ENCODE measurements at places on chromosomes 6 and 20.
A peak's percentile ranks its signal among the peaks of the same experiment; 100 is the strongest.

DNA sequence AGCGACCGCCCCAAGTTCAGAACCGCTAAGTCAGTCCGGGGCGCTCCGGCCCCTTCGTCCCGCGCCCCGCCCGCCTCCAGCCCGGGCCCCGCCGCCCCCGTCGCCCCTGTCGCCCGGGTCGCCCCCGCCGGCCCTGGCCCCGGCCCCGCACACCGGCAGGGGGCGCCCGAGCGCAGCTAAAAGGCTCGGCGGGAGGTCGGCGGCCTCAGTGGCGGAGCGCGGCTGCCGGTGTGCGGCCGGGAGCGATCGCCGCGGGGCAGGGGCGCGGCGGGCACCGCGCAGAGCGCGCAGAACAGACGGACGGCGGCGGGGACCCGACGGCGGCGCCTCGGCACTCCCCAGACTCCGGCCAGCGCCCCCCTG lies at the start of gene FNDC1:
TSS of gene FNDC1 (plus strand) at position 208 of the 363 bp plus-strand sequence. CDS start 197 bp downstream, outside the sequence.
- no peak for DNase-seq

- peak; percentile 83 for DNase-seq
Observed at GRCh38 chr6:25556516-25556915, 95.5 kb upstream of the SCGN start.

DNA sequence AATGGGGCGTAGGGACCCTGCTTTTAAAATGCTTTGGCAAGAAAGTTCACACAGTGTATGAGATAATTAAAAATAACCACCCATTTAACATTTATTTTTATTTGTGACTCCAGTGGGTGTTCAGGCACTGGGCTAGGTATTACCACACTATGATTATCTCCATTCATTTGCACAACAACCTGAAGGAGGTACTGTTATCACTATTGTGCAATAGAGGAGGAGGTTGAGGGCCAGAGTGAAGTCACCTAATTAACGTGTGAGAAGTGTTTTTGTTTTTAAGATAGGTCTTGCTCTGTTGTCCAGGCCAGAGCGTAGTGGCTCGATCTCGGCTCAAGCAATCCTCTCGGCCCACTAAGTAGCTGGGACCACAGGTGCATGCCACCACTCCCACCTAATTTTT lies 29.2 kb downstream of the MAK start:
- DNase-seq = peak; percentile 4

DNA sequence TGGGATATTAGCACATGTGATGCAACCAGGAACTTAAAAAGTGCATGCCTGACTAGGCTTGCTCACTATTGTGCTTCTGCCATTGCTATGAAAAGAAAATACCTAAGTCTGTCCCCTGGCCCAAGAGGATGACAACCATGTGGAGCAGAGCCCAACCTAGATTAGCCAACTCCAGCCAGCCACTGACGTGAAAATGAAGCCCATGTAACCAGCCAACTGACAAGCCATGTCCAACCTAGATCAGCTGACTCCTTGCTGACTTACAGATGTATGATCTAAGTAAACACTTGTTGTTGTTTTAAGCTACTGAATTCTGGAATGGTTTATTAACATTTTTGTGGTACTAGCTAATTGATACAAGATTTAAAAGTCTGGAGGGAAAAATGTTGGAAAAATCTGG lies 47.5 kb downstream of the PIGU start:
- no peak for DNase-seq

- DNase-seq = no peak
Observed at GRCh38 chr20:36390269-36390668, 84.1 kb downstream of the DLGAP4 start.

- no peak for DNase-seq
Observed at GRCh38 chr6:169999367-169999766, 247.9 kb downstream of the ERMARD start.

Measured in MCF 10A (cell line).